ENCODE measurements at places on chromosomes 1 and 21. TPM values are rescaled to one million over a fixed set of nuclear protein-coding genes. Genes with fewer than 3 reads are reported as not detected.

LRRC71 gene
- total RNA-seq: not detected

NT5C1A gene
- total RNA-seq: not detected

LCE1E gene
- not detected for total RNA-seq

VSIG8 gene
- not detected for total RNA-seq

CYYR1 gene
- not detected for total RNA-seq

SORT1 gene
- 9.2 TPM for total RNA-seq

PROK1 gene
- total RNA-seq: not detected

OLFML3 gene
- total RNA-seq: 153 TPM

Measured in myometrial cell (primary cell).